ENCODE measurements at places on chromosomes 7 and 10. TPM values are rescaled to one million over a fixed set of nuclear protein-coding genes. Genes with fewer than 3 reads are reported as not detected.

The ABCA13 gene
- not detected for polyA plus RNA-seq

The AEBP1 gene
- 5.9 TPM for polyA plus RNA-seq

The SFRP5 gene
- polyA plus RNA-seq = 0.47 TPM

The PNLIP gene
- 0.03 TPM for polyA plus RNA-seq

DNA sequence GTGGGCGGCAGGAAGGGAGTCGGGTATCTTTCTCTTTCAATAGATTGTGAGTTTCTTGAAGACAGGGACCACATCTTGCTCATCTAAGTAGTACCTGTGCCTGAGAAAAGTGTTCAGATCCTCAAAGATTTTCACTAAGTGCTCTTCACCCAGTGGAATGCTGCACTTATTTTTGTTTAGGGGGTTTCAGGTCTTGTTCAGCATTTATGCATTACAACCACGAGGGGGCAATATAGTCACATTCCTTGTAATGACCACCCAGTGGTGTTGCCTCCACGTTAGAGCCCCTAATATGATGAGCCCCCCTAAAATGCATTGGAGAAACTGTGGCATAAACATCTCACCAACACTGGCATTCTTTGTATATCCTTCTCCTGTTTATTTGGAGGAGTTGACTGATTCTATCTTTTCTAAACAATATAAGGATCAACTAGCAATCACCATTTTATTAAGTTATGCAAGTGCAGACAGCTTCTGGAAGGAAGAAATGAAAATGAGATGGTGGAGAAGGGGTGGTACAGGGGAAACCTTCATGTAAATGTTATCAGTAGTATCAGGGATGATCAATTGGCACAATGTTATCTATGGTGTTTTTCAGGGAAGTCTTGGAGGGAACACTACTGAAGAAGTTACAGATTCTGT, 3.1 kb upstream of the PAPSS2 start:
- DNase-seq = no peak

GRCh38 chr7:143913945-143914615, 12.1 kb upstream of the TCAF1 start:
- no peak for DNase-seq

- DNase-seq = no peak
These were observed 124.4 kb downstream of the AMPH start for GRCh38 chr7:38506756-38507155.
